ENCODE measurements at places on chromosomes 3 and 15.

GRCh38 chr3:197027151-197027895 is 2.3 kb downstream of the MELTF start:
- DNase-seq: no peak

GRCh38 chr3:144344925-144345548 is 373.4 kb downstream of the DIPK2A start:
- no peak for DNase-seq

GRCh38 chr3:124846189-124846588 is 41.0 kb downstream of the ITGB5 start:
- DNase-seq: no peak

GRCh38 chr15:59539799-59540198 is 71.8 kb upstream of the GCNT3 start:
- DNase-seq: no peak

- no peak for DNase-seq
Observed at GRCh38 chr3:46901061-46901460, 23.5 kb downstream of the PTH1R start.

- no peak for DNase-seq
Observed at GRCh38 chr15:100099976-100100375, 241.8 kb downstream of the ADAMTS17 start.

DNA sequence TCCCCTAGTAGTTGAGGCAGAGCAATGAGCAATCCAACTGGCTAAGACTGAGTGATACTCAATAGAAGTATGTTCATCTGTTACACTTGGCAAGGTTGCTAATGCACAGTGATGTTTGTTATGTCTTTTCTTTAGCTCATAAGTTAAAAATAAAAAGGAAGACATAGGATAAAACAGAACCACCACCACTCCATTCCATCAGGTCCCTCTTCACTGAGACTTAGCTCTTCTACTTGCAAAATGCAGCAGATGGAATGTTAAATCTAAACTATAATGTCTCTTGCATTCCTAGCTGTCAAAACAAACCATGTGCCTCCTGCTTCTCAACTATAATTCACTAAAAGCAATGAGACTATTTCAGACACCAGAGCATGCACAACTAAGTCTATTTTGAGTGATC is 265.6 kb upstream of the UBE2E2 start:
- no peak for DNase-seq

- no peak for DNase-seq
Observed at GRCh38 chr3:190375246-190375645, 12.7 kb upstream of the CLDN16 start.

DNA sequence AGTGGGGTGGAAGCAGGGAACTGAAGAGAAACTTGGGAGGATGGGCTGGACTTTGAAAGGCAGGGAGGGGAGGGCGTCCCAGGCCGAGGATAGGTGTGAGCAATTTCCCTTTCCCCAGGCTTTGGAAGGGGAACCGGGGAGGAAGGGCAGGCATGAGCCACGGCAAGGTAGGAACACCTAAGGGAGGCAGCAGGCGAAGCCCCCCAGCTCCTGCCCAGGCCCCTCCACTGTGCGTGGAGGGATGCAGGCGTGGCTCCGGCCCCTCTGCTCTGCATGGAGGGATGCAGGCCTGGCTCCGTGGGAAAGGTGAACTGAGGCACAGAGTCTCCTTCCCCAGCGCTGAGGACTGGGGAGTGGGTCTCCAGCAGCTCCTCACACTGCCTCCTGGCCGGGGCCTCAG is 236.4 kb downstream of the XXYLT1 start:
- no peak for DNase-seq

- DNase-seq: no peak
Observed at GRCh38 chr3:53163444-53164387, 2.7 kb downstream of the PRKCD start.

GRCh38 chr15:41096178-41096577 is 19.9 kb downstream of the INO80 start:
- no peak for DNase-seq

GRCh38 chr15:70031261-70031660 is 66.5 kb downstream of the TLE3 start:
- no peak for DNase-seq

DNA sequence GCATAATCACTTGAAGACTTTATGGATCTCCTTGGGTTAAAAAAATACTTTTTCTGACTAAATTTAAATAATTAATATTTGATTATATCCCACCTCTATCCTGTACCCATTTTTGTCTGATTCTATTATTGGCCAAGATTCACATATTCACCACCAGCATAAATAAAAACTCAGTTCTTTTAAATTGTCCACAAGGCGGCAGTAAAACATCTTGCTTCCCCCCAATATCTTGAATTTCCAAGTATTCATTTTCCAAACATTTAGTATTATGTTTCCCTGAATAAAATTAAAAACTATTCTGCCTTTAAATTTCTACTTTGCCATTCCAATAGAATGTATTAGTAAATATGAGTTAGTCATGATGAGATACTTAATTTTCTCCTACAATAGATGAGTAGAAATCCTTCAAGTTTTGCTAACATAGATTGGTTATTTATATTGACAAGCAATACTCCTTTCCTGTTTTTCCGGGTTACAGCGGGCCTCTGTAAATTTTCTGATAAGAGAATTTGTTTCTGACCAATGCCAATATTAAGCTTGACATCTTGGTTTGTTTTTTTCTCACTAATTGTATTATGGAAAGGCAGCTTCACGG is 218.7 kb upstream of the MDFIC2 start:
- no peak for DNase-seq

- DNase-seq: no peak
Observed at GRCh38 chr15:94367726-94368535, 136.6 kb downstream of the MCTP2 start.

- no peak for DNase-seq
Observed at GRCh38 chr3:41726891-41727290, 235.0 kb downstream of the ULK4 start.

DNA sequence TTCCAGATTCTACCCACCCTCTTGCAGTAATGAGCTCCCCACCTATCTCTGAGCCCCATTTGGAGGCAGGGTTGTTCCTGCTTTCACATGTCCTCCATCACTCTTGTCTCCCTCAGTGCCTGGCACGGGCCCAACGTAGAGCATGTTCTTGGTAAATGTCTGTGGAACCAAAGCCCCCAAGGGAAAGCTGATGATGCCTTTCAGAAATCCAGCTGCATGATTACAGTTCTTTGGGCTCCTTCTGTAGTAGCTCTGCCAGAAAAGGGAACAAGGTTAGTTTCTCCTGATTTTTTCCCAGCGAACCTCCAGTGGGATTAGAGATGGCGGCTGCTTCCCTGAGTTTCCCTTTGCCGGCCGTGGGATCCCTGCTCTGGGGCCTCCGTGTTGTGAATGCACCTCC is 39.3 kb downstream of the CGNL1 start:
- DNase-seq: no peak

GRCh38 chr15:72098040-72098439 is 19.9 kb downstream of the MYO9A start:
- DNase-seq: no peak

DNA sequence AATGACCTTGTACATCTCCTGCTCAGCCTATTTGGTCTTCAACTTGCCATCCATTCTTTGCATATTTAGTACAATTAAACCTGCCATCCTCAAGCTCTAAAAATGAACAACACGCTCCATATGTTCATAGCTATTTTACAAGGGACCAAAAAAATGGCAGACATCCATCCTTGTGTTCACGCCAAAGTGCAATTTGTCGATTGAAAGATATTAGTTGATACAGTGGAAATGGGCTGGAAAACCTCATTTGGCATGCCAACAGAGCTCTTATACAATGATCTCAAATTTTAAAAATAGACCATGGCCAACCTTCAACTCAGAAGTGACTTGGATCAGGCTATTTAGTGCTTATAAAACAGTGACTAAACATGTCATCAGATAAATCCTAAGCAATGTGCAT is 413.6 kb upstream of the ARL6 start:
- no peak for DNase-seq

GRCh38 chr15:60708684-60709083 is 229.7 kb upstream of the ICE2 start:
- no peak for DNase-seq

DNA sequence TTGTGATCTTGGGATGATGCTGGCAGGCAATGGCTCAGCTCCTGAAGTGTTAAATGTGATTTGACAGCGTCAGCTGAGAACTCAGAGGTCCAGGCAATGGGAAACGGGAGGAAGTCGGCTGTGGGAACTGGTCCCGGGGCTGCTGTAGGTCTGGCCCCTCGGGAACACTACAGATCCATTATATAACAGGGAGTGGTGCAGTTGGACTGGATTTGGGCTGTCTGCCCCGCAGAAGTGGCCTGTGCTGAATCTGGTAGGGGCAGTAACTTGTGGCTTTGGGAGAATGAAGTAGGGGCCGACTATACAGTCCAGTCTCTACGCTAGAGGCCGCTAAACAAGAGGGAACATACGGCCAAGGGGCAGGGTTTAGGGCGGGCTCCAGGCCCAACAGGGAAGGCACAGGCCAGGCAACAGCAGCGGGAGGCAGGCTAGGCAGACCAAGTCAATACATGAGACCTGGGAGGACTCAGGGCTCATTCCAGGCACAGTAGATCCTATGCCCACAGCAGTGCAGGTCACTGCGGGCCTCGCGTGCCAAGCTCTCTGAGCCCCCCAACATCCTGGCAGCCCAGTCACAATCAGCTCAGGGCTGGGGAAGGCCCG is 20.3 kb upstream of the IL16 start:
- DNase-seq: no peak

GRCh38 chr3:111547631-111548030 is 5.6 kb downstream of the CD96 start:
- DNase-seq: no peak

DNA sequence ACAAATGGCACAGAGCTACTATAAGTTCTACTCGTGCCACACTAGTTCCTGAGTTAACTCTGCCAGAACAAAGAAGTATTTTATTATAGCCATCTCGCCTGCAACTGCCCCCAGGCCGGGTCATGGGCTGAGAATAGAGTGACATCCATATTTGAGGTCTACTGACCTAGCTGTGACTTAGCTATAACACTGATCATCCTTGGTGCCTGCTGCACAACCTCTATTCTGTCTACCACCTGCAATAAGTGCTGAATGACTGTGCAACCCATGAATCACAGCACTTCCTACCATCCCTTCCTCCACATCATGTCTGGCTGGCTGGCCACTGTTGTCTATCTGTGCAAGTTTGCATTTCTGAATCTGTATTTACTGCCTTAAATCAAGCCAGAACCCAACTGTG is 506.5 kb upstream of the TBL1XR1 start:
- no peak for DNase-seq

DNA sequence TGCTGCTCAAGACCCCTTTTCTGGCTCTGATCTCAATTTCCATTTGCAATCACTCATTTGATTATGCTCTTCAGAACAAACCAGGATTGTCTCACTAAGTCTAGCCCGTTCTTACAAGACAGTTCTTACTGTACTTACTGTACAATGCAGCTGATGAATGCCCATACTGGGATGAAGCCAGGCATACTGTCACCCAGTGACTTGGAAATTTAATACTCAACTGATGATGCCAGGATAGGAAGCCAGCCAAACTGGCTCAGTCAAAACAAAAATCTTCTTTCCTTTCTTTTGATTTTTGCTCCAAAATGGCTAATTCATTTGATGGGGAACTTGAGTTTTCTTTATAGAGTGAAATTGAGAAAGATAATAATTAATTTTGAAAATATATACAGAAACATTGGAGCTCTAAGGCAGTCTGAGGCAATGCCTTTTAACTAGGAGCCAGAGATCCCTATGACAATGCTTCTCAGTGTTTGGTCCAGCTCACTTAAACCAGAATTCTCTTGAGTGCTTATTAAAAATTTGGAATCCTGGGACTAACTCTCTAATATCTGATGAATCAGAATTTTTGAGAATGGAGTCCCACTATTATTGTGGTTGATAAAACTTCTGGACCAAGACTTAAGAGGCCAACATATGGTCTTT is 265.6 kb upstream of the THBS1 start:
- DNase-seq: no peak

- DNase-seq: no peak
Observed at GRCh38 chr3:16512435-16513140, 911 bp downstream of the RFTN1 start.
